ENCODE measurements at places on chromosomes 11 and 22. TPM values are rescaled to one million over a fixed set of nuclear protein-coding genes. Genes with fewer than 3 reads are reported as not detected.

The RBM7 gene
- total RNA-seq: 66.6 TPM

The GPR83 gene
- under 0.01 TPM for total RNA-seq

The PDGFD gene
- 49.4 TPM for total RNA-seq

The CDCA5 gene
- 1.2 TPM for total RNA-seq

The KCNA4 gene
- total RNA-seq: not detected

The SCO2 gene
- 1.6 TPM for total RNA-seq

The MARK2 gene
- 6.3 TPM for total RNA-seq

The ARHGAP32 gene
- 9.3 TPM for total RNA-seq

The RFPL1 gene
- not detected for total RNA-seq

The ISX gene
- total RNA-seq: not detected

The CDKN1C gene
- 37.0 TPM for total RNA-seq

The MRGPRF gene
- total RNA-seq: 29.9 TPM

The FAU gene
- total RNA-seq: 542 TPM

The PATE4 gene
- not detected for total RNA-seq

The TMEM191B gene
- total RNA-seq: 0.65 TPM

The IGLL5 gene
- not detected for total RNA-seq

The GAB4 gene
- total RNA-seq: not detected
